ENCODE measurements at places on chromosomes 3 and 15. TPM values are rescaled to one million over a fixed set of nuclear protein-coding genes. Genes with fewer than 3 reads are reported as not detected.

The PIGZ gene
- 14.7 TPM for total RNA-seq

The CCR3 gene
- total RNA-seq: not detected

The SPATA12 gene
- total RNA-seq: not detected

DNA sequence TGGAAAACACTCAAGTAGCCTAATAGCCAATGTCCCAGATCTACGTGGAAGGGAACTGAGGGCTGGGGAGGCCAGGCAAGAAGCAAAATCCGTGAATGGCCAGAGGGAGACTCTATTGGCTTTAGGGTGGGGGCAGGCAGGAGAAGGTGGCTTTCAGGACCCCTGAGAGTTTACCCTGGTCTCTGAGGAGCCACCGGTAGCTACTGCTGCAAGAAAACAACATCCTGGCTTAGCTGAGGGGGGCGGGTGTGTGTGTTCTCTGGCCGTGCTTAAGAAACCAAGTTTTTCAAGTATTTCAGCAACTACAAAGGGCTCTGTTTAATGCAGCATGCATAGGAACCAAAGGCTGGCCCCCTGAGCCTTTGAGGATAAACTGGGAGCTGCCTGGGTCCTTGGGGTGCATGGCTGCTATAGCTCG is 47.6 kb upstream of the TRPM1 start:
- no peaks in the 10 kb centered on the region for H3K36me3 ChIP-seq
- no peak overlapping the region for H3K27ac ChIP-seq
- no peaks in the 10 kb centered on the region for H3K4me1 ChIP-seq
- H3K4me3 ChIP-seq: no peak overlapping the region
- DNase-seq: no peak
- H3K27me3 ChIP-seq: no peaks in the 10 kb centered on the region

GRCh38 chr3:113094337-113095221 is 103.8 kb downstream of the GTPBP8 start:
- no peak overlapping the region for H3K4me3 ChIP-seq
- DNase-seq: no peak
- H3K27me3 ChIP-seq: no peaks in the 10 kb centered on the region

Measured in suprapubic skin (tissue), 4 donors.